ENCODE measurements at places on chromosomes 6 and 20.

DNA sequence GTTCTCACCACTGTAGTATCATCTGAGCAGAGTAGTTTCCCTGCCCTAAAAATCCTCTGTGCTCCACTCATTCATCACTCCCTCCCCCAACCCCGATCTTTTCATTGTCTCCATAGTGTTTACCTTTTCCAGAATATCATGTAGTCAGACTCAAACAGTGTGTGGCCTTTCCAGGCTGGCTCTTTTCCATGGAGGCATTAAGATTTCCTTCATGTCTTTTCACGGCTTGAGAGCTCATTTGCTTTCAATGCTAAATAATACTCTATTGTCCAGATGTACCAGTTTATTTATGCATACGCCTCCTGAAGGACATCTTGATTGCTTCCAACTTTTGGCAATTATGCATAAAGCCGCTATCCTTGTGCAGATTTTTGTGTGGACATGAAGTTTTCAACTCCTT, 235.8 kb downstream of the PHACTR1 start:
- DNase-seq = no peak

DNA sequence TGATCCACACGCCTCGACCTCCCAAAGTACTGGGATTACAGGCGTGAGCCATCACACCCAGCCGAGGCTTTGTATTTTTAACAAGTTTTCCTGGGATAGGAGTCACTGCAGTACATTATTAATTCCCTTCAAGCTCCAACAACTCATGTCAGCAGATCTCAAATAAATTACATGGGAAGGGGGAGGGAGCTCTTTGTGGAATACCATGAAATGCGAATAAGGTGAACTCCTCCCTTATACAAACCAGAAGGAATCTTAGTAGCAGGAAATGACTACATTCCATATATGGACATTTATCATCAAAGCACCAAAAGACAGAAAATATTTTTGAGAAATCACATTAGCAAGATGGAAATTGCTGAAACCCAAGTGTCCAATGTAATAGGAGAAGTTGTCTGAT, 2.9 kb downstream of the GSS start:
- DNase-seq = peak; percentile 16

- peak; percentile 26 for DNase-seq
These were observed 144.3 kb upstream of the ZNF184 start for GRCh38 chr6:27617046-27617687.

- DNase-seq = no peak
These were observed 4.2 kb downstream of the SYNDIG1 start for GRCh38 chr20:24473435-24474223.

GRCh38 chr6:141426400-141426980, 706.2 kb upstream of the GJE1 start:
- no peak for DNase-seq

- no peak for DNase-seq
These were observed 9.1 kb downstream of the SGK1 start for GRCh38 chr6:134308800-134309199.

DNA sequence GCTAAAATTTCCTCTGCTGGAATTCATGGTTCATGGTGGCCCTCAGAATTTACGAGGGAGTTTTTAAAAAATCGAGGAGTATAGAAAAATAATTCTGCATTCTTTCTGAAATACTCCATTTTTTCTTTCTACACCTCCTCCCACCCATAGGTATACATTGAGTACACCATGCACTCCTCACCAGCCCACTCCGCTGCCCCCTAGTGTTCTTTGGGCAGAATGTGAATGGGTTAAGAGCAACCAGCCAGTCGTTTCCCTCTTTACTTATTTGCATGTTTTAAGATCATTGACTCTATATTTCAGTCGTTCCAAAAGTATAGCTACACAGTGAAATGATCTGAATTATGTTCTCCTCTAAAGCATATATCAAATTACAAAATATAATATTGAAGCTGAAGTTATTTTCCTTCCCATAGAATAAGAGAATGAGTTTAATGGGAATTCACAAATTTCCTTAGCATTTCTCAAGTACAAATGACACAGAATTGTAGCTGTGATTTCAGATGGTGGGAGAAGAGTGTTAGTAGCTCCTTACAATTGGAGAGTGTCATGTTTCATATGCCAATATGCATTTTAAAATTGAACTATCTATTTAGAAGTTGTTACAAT, 977.7 kb upstream of the SLC35B3 start:
- DNase-seq = no peak

DNA sequence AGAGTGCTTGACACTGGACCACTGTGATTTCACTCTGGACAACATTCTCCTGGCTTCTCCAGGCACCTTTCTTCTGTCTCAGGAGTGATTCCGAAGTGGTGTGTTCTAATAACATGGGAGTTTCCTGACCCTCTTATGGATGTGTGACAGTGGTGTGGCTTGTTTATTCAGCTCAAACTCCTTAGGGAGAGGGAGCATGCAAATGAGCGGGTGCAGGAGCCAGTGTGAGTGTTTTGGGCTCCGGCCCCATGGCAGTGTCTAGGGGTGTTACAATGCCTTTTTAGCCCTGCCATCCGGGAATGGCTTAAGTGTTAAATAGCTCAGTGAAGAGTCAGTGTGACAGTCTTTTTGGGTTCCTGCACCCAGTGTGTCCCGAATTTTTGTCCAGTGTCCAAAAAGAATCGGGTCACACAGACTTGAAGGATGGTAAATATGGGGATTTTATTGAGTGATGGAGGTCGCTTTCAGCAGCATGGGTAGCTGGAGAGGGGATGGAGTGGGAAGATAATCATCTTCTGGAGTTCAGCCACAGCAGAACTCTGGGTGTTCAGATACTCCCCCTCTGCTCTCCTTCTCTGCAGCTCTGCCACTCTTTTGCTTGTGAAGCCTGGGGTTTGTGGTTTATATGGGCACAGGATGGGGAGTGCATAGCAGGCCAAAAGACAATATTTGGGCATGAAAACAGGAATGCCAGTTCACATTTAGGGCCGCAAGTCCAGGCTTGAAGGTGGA, 928.9 kb upstream of the CITED2 start:
- no peak for DNase-seq

DNA sequence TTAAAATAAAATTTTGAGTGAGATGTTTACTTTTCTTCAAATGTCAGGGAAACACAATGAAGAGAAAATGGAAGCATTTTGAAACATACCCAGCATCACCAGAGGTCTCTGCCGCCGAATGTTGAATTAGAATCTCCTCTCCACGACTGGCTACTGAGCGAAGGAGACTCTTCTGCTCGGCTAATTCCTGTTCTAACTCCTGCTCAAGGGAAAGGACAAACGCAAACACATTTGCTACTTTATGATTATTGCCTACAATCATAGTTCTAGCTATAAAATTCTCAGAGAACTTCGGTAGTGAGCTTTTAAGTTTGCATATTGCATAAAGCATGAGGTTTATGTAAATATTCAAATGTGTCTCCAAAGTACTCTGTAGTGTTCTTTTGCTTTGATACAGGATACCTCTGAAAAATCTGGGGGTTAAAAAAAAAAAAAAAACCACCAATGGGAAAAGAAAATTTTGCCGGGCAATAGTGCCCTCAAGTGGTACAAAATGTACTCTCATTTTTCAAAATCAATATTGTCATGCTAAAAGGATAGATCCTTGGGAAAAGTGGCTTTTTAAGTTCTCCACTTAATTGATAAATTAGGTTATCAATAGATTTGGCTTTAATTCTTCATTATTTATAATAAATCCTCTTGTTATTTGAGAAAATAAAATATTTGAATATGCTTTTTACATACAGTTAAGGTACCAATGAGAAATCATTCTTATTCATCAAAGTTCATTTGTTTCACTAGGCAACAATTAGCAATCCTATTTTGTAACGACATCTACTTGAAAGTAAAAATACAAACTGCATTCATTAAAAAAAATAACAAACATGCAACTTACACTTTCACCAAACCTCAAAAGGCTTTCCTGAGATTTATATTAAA, 369.0 kb downstream of the SYNE1 start:
- no peak for DNase-seq

DNA sequence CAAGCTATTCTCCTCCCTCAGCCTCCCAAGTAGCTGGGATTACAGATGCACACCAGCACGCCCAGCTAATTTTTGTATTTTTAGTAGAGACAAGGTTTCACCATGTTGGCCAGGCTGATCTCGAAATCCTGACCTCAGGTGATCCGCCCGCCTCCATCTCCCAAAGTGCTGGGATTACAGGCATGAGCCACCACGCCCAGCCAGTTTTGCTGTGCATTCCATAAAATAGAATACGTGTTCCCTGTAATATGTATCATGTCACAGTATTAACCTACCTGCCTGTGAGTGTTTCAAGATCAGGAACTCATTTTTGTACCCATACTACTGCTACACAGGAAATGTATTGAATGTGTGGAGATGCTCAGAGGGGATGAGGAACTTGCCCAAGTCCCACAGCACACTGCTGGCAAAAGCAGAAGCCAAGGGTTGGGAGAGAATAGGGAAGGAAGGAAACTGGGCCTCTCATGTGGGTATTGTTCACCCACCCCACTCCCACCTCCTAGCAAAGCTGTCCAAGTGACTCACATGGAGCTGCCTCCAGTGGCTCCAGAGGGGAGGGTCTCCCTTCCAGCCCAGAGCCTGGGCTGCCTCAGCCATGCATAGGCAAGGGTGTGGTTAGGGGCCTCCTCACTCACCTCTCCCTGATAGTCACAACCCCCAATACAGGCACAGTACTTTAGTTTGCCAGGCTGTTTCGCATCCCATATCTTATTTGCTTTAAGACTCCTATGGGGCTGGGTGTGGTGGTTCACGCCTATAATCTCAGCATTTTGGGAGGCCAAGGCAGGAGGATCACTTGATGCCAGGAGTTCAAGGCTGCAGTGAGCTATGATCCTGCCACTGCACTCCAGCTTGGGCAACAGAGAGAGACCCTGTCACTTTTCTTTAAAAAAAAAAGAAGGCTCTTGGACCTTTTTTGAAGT, 9.4 kb downstream of the HM13 start:
- DNase-seq = no peak

- no peak for DNase-seq
These were observed 260.0 kb downstream of the MMUT start for GRCh38 chr6:49202924-49203536.
